ENCODE measurements at places on chromosomes 7 and 10.

- no peak for DNase-seq
These were observed 369.2 kb upstream of the KLF6 start for GRCh38 chr10:4154191-4154715.

DNA sequence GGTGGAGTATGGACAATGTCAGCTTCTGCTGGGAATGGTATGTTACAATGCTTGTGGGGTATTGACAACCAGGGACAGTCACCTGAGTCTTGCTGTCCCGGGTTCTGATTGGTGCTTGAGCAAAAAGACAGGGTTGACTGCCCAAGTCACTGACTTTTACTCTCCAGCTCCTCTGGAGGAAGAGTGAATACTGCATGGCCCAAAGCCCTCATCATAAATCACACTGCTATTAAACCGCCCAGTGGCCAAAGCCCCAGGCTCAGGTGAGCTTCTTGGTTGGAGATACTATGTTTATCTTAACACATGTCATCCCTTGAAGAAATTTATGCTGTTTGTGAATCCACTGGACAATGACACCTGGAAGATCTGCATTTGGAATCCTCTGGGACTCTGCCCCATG lies 90.0 kb upstream of the IGFBP3 start:
- DNase-seq, result no peak

- no peak for DNase-seq
These were observed 78.3 kb downstream of the UNCX start for GRCh38 chr7:1310936-1311335.

GRCh38 chr7:158384746-158385145 lies 202.9 kb downstream of the PTPRN2 start:
- no peak for DNase-seq

DNA sequence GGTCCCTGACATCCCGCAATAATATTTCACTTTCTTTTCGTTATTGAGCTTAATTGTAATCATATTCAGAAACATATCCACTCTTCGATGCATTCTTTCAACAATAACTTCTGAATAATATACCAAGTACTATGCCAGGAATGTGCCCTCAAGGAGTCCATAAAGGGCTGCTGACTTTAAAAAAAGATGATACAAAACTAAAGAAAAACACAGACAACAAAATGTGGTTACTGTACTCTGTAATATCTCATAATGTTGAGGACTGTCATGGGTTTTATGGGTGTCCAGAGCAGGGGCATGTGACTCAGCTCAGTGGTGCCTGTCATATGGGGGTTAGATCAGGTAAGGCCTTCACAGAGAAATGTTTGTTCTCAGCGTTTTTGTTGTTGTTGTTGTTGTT lies 73.7 kb downstream of the ARL4A start:
- DNase-seq, result no peak

DNA sequence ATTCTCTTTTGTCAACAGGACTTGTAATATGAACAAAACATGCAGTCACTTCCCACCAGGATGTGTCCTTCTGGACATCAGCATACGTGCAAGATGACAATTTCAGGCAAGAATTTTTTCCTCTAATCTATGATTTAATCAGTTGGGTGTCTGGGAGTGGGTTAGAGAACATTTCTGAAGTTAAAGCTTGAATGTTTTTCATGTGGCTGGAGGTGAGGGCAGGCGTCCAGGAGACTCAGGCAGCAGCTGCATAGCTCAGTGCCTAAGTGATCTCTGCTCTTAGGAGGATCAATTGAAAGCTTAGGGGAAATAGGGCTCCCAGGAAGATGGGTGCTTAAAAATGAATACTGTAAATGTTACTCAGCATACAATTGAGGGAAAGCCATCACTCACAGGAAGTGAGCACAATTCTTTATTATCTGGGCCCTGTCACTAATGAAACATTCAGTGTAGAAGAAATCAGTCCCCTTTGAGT lies 457.6 kb upstream of the KLF6 start:
- no peak for DNase-seq

- DNase-seq, result no peak
These were observed 40.4 kb downstream of the INSIG1 start for GRCh38 chr7:155337946-155338631.

- no peak for DNase-seq
These were observed 47.3 kb upstream of the OPALIN start for GRCh38 chr10:96406091-96406490.

GRCh38 chr7:36147361-36147760 lies 5.7 kb upstream of the EEPD1 start:
- DNase-seq, result no peak

- DNase-seq, result no peak
These were observed 218.2 kb downstream of the RELN start for GRCh38 chr7:103771294-103771693.

- DNase-seq, result no peak
These were observed 503 bp downstream of the CROT start for GRCh38 chr7:87345962-87346371.

GRCh38 chr10:110113670-110114337 lies 93.6 kb upstream of the MXI1 start:
- DNase-seq, result no peak

- DNase-seq, result no peak
These were observed 30.0 kb upstream of the PTN start for GRCh38 chr7:137373507-137373906.

DNA sequence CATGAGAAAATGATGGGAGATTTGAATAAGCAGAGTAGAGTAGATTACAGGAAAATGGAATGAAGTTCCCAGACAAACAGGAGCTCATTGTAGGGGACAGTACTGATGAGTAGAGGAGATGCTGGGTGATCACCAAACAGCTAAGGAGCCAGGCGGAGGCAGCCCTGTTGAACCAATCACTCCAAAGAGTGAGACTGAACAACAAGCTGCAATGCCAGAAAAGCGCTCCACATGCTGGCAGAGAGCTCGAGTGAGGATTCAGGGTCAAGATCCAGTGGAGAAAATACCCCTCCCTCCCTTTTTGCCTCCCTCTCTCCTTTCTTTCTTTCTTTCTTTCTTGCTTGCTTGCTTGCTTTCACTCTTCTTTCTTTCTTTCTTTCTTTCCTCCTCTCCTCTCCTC lies 133.3 kb downstream of the PFKFB3 start:
- DNase-seq, result no peak

GRCh38 chr10:1535301-1535965 lies 201.9 kb downstream of the ADARB2 start:
- DNase-seq, result no peak

DNA sequence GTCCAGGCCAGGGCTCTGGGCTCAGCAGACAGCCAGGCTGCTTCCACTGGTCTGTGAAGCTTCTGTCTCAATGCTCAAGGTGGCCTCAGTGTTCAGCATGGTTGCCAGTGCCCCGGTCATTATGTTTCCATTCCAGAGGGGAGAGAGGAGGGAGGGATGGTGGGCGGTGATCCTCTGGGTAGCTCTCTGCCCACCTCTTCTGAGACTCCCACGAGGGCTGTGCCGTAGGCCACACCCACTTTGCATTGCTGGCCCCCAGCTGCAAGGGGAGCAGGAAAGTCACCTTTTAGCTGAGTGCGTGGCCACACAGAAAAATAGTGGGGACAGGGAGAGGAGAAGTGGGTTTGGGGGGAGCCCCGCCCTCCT lies 42.5 kb downstream of the FOXK1 start:
- DNase-seq, result no peak
